H9 (cell line): ENCODE measurements at places on chromosomes 6 and 20. TPM values are rescaled to one million over a fixed set of nuclear protein-coding genes. Genes with fewer than 3 reads are reported as not detected.

DNA sequence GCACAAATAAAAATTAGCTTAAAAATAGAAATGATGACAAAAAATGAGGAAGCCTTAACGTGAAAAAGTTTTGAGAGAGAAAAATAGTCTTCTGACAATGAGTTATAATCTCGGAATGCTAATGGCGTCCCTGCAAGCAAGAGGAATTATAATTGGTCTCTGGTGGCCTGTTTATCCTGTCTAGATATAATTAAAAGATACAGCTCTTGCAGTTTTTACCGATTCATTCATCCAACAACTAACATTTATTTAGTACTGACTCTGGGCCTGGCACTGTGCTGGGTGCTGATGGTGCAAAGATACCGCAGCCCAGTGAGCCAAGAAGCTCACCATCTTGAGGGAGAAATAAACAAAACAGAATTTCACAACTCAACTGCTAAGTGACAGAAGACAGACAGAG lies 31.6 kb upstream of the ANKRD60 start:
- peaks cover 3% of the 10 kb centered on the region; the same call in 1 of the 2 replicates for H3K36me3 ChIP-seq
- H3K27ac ChIP-seq = no peak overlapping the region
- H3K4me3 ChIP-seq = no peak overlapping the region
- peaks cover 5% of the 10 kb centered on the region for H3K4me1 ChIP-seq
- no peaks in the 10 kb centered on the region for H3K27me3 ChIP-seq

Gene DLL1
- 2.7 and 2.8 TPM in 2 replicates for total RNA-seq

Gene TRAM2
- 20.5 and 21.2 TPM in 2 replicates for total RNA-seq

DNA sequence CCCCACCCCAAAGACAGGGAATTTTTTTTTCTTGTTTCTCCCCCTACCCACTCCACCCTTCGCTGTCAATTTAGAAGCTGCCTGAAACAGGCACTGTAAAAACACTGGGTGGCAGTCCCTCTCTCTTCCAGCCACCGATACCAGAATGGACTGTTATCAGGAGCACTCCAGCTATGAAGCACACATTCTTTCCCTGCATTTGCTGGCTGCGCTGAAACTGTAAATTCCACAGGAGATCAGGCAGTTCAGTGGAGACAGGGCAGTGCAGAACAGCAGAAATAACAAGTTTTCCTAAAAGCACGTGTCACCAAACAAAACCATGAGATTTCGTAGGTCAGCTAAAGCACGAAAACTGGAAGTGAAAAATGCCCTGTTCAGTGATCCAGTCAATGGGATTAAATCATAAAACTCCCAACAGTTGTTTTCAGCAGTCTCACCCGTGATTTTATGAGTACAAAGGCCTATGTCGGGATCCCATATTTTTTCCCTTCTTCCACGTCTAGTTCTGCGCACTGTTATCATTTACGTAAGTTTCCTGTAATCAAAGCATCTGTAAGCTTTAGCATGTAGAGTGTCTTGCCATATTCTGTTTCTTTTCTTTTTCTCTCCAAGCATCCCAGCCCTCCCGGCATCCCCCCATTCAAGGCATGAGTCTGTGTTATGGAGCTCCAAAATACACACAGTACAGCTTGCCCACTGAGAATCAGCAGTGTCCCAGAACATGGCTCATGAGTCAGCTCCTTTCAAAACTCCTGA lies 359.9 kb upstream of the EPHA7 start:
- H3K4me1 ChIP-seq = peaks cover 7% of the 10 kb centered on the region
- no peak overlapping the region for H3K4me3 ChIP-seq
- no peak overlapping the region for H3K27ac ChIP-seq
- no peak for DNase-seq
- H3K36me3 ChIP-seq = no peaks in the 10 kb centered on the region; the same call in 2 of the 3 replicates
- no peaks in the 10 kb centered on the region for H3K27me3 ChIP-seq

- no peaks in the 10 kb centered on the region; the same call in 1 of the 2 replicates for H3K4me1 ChIP-seq
- no peak overlapping the region for H3K27ac ChIP-seq
- no peak for DNase-seq
- H3K4me3 ChIP-seq = no peak overlapping the region
Measured at GRCh38 chr6:45044086-45044485, 284.0 kb upstream of the RUNX2 start.

GRCh38 chr20:62822788-62823651 lies 6.2 kb downstream of the COL9A3 start:
- no peak overlapping the region for H3K4me3 ChIP-seq
- DNase-seq = peak; percentile 77
- H3K27ac ChIP-seq = no peak overlapping the region
- H3K4me1 ChIP-seq = no peaks in the 10 kb centered on the region; the same call in 1 of the 2 replicates
- H3K27me3 ChIP-seq = no peaks in the 10 kb centered on the region

Gene PNPLA1
- total RNA-seq = 0.09 TPM in 1 of 2 replicates, not detected in the other

- DNase-seq = no peak
- no peak overlapping the region for H3K4me3 ChIP-seq
- H3K36me3 ChIP-seq = no peaks in the 10 kb centered on the region
Measured at GRCh38 chr6:20319520-20320357, 81.9 kb upstream of the E2F3 start.

GRCh38 chr20:38878866-38879265 lies 47.4 kb upstream of the FAM83D start:
- H3K4me1 ChIP-seq = no peaks in the 10 kb centered on the region; the same call in 1 of the 2 replicates
- H3K27ac ChIP-seq = no peak overlapping the region
- no peaks in the 10 kb centered on the region for H3K36me3 ChIP-seq
- peak; percentile 61 for DNase-seq
- H3K4me3 ChIP-seq = no peak overlapping the region
- no peaks in the 10 kb centered on the region for H3K27me3 ChIP-seq

DNA sequence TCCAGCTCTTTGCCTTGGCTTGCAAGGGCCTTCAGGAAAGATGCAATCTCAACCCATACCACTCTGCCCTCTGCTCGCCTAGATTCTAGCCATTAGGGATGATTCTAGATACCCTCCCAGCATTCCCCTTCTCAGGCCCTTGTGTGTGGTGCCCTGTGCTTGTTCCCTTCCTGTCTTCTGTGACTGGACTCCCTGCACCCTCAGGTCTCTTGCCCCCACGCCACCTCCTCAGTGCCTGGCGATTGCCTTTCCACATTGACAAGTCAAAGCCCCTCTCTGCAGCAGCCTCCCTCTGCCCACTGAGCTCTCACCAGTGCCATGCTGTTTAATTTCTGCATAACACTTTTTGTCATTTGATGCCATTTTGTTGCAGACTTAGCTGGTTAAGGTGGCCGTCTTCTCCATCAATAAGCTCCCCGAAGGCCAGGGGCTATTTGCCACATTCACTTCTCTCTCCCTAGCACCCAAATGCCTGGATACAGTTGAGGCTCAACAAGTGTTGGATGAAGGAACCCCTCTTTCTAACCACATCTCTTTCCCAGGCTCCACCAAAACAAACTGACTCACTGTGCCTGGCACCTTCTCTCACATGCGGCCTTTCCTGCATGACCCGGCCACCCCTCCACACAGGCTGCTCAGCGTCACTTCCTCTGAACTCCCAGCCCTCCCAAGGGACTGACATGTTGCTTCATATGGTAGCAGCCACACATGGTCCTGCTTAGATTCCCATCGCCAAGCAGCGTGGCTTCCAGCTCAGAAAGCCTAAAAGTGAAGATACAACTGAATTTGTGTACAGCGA lies 4.6 kb upstream of the TXNDC5 start:
- H3K27ac ChIP-seq = no peak overlapping the region
- no peaks in the 10 kb centered on the region for H3K36me3 ChIP-seq
- DNase-seq = no peak
- no peaks in the 10 kb centered on the region for H3K4me1 ChIP-seq
- H3K4me3 ChIP-seq = no peak overlapping the region

- peak overlapping the region; percentile 85 for H3K4me3 ChIP-seq
- H3K36me3 ChIP-seq = peaks cover 7% of the 10 kb centered on the region; the same call in 2 of the 3 replicates
- peak; percentile 88 for DNase-seq
- no peaks in the 10 kb centered on the region; the same call in 1 of the 2 replicates for H3K27me3 ChIP-seq
Measured at GRCh38 chr6:42177514-42178364, 4.6 kb downstream of the GUCA1A start.

GRCh38 chr20:63253065-63253437 lies 1.2 kb downstream of the NKAIN4 start:
- no peak overlapping the region for H3K27ac ChIP-seq
- H3K36me3 ChIP-seq = no peaks in the 10 kb centered on the region
- peaks cover 4% of the 10 kb centered on the region; the same call in 1 of the 2 replicates for H3K27me3 ChIP-seq
- no peaks in the 10 kb centered on the region for H3K4me1 ChIP-seq
- no peak for DNase-seq

GRCh38 chr6:150204705-150205472 lies 62.0 kb downstream of the PPP1R14C start:
- DNase-seq = no peak
- H3K4me3 ChIP-seq = no peak overlapping the region
- H3K27ac ChIP-seq = no peak overlapping the region

DNA sequence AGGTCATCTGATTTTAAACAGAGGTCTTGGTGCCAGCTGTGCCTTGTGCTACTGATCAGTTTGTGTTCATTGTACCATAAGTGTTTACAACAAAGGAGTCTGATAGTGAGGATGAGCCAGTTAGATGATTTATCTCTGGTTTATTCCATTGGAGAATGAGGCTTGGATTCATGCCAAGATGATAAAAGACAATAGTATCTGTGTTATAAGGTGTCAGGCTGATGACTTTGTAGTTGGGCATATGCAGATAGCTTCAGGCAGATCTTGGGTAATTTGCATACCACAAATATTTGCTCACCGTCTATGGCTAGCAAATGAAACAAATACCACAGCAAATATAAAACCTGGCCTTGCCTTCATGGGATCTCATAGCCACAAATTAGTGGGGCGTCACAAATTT lies 43.3 kb upstream of the PHACTR2 start:
- no peak overlapping the region for H3K27ac ChIP-seq
- no peaks in the 10 kb centered on the region for H3K27me3 ChIP-seq
- peaks cover 7% of the 10 kb centered on the region; the same call in 1 of the 2 replicates for H3K4me1 ChIP-seq
- H3K36me3 ChIP-seq = no peaks in the 10 kb centered on the region
- no peak for DNase-seq

Gene C20orf141
- not detected in 2 replicates for total RNA-seq

Gene CDK19
- total RNA-seq = 6.6 and 7.0 TPM in 2 replicates

- H3K27me3 ChIP-seq = peaks cover 10% of the 10 kb centered on the region; the same call in 1 of the 2 replicates
- H3K27ac ChIP-seq = no peak overlapping the region
- no peaks in the 10 kb centered on the region for H3K4me1 ChIP-seq
Measured at GRCh38 chr6:89145091-89145955, 532 bp upstream of the PM20D2 start.

Gene PEX3
- 15.4 and 17.9 TPM in 2 replicates for total RNA-seq

Gene TCP11
- total RNA-seq = not detected in 2 replicates

- H3K4me1 ChIP-seq = no peaks in the 10 kb centered on the region; the same call in 1 of the 2 replicates
- H3K4me3 ChIP-seq = no peak overlapping the region
- no peak overlapping the region for H3K27ac ChIP-seq
- H3K36me3 ChIP-seq = no peaks in the 10 kb centered on the region
Measured at GRCh38 chr6:7532821-7533220, 8.7 kb upstream of the DSP start.

DNA sequence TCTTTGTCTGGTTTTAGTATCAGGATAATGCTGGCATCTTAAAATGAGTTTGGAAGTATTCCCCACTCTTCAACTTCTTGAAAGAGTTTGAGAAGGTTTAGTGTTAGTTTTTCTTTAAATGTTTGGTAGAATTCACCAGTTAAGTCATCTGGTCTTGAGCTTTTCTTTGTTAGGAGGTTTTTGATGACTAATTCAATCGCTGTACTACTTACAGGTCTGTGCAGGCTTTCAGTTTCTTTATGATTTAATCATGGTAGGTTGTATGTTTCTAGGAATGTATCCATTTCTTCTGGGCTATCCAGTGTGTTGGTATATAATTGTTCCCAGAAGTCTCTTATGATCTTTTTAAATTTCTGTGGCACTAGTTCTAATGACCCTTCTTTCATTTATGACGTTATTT lies 215.5 kb downstream of the LRFN2 start:
- H3K4me3 ChIP-seq = no peak overlapping the region
- no peak for DNase-seq
- no peaks in the 10 kb centered on the region for H3K36me3 ChIP-seq
- H3K27ac ChIP-seq = no peak overlapping the region

DNA sequence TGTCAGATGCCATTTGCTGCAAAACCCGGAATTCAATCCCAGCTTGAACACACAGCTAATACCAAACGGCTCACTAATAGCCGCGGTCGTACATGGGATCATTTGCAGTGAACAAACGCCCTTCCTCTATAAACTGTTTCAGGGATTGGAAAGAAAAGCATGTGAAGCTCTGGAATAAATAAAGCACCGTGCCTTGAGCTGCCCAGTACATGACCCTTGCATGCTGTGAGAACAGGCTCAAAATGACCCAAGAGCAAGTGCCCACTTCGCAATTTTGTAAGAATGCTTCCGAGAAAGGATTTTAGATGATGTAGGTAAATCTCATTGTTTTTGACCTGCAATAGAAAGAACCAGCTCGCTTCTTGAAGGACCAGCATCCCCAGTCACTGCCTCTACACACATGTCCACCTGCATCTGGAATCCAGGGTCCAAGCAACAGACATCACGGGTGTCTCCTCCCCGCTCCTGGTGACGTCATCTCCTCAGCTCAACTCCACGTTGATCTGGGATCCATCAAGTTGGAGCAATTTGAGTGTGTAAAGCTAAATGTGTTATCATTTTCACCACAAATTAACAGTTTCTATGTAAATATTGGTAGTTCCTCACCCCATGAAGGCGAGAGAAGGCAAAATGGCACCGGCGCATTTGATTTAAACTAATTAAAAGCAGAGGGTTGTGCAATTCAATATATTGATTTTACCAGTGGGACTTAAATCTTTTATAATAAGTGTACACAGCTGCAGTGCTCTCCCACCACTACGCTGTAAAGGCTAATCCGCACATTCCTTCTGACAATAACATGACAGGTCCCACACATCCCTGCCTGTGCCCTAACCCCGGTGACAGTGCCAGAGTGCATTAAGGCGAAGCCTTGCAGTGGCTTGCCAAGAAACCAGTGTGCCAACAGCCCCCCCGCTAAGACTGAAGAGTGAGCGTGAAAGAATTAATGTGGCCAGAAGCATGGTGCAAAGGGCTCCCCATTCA lies 6.2 kb downstream of the BMP7 start:
- peaks cover 19% of the 10 kb centered on the region; the same call in 1 of the 2 replicates for H3K27me3 ChIP-seq
- H3K4me1 ChIP-seq = peaks cover 23% of the 10 kb centered on the region
- no peak overlapping the region for H3K27ac ChIP-seq

GRCh38 chr20:61664556-61665320 lies 400.9 kb downstream of the TAF4 start:
- no peak overlapping the region for H3K4me3 ChIP-seq
- DNase-seq = no peak

- no peak overlapping the region for H3K4me3 ChIP-seq
- H3K36me3 ChIP-seq = peaks cover 2% of the 10 kb centered on the region
- no peaks in the 10 kb centered on the region for H3K27me3 ChIP-seq
- no peak for DNase-seq
- peaks cover 4% of the 10 kb centered on the region; the same call in 1 of the 2 replicates for H3K4me1 ChIP-seq
Measured at GRCh38 chr6:149094934-149095351, 222.6 kb upstream of the TAB2 start.

GRCh38 chr20:37669773-37670236 lies 24.0 kb upstream of the CTNNBL1 start:
- H3K4me1 ChIP-seq = no peaks in the 10 kb centered on the region; the same call in 1 of the 2 replicates
- no peaks in the 10 kb centered on the region for H3K36me3 ChIP-seq
- no peak for DNase-seq
- H3K27ac ChIP-seq = no peak overlapping the region

GRCh38 chr6:7707787-7708186 lies 18.1 kb upstream of the BMP6 start:
- H3K27me3 ChIP-seq = no peaks in the 10 kb centered on the region
- no peak overlapping the region for H3K27ac ChIP-seq
- H3K4me1 ChIP-seq = no peaks in the 10 kb centered on the region
- no peaks in the 10 kb centered on the region for H3K36me3 ChIP-seq
